ENCODE measurements at places on chromosomes 4 and X.

- no peak for DNase-seq
Observed at GRCh38 chr4:1879485-1879884, 8.3 kb downstream of the NSD2 start.

DNA sequence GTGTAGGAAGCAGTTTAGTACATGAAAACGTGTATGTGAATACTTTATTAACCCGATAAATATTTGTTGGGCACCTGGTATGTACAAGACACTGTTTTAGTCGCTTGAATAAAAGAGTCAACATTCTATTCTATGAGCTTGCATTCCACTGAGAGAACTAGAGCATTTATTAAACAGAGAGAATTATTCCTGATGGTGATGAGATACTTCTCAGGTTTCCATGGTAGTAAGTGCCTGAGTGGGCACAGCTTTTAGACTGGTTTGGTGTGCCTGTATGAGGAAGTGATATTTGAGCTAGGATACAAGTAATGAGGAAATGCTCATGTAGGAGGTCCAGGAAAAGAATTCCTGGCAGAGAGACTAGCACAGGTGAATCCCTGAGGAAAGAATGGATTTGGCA, 94.2 kb downstream of the ATP10D start:
- DNase-seq, result no peak

DNA sequence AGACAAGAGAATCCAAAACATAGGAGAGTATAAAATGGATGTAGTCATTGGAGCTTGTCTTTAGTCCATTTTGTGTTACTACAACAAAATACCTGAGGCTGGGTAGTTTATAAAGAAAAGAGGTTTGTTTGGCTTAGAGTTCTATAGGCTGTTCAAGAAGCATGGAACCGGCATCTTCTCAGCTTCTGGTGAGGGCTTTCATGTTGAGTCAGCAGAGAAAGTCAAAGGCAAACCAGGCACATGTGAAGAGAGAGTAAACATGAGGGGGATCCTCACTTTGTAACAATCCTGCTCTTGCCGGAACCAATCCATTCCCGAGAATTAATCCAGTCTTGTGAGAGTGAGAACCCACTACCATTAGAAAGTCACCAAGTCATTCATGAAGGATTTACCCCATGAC, 8.1 kb upstream of the HCCS start:
- DNase-seq, result no peak

DNA sequence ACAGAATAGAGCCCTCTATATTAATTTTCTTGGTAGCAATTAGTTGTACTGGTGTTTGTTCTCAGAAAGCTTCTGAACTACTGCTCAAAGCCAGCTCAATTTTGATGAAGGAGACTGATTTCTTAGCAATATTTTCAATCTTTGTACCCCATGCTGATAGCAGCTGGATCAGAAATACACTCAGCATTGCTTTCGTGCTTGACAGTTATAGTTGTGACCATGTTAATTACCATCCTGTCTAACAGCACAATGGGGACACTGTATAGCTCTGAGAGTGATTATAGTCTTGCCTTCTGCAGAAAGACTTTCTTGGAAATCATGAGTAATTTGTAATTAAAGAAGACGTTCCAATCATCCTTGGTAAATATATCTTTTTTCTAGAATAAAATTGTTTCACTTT, 79.7 kb upstream of the GNPDA2 start:
- DNase-seq, result no peak

- no peak for DNase-seq
Observed at GRCh38 chrX:139106069-139106468, 394.6 kb upstream of the FGF13 start.

DNA sequence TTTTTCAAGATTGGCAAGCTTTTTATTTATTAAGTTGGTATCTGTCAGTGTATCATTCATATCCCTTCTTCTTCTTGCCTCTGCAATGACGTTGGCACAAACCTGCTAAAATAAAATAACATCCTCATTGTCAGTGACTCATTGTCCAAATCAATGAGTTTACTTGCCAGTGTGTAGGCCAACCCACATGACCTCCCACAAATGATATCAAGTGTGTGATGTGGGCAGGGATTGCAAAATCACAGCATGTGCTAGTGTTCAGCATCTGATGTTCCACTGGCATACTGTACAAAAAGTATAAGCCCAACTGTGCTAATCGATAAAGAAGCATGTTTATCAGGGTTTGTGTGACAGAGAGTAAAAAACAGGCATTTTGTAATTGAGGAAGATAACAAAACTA, 25.5 kb downstream of the GPAT3 start:
- DNase-seq, result no peak

DNA sequence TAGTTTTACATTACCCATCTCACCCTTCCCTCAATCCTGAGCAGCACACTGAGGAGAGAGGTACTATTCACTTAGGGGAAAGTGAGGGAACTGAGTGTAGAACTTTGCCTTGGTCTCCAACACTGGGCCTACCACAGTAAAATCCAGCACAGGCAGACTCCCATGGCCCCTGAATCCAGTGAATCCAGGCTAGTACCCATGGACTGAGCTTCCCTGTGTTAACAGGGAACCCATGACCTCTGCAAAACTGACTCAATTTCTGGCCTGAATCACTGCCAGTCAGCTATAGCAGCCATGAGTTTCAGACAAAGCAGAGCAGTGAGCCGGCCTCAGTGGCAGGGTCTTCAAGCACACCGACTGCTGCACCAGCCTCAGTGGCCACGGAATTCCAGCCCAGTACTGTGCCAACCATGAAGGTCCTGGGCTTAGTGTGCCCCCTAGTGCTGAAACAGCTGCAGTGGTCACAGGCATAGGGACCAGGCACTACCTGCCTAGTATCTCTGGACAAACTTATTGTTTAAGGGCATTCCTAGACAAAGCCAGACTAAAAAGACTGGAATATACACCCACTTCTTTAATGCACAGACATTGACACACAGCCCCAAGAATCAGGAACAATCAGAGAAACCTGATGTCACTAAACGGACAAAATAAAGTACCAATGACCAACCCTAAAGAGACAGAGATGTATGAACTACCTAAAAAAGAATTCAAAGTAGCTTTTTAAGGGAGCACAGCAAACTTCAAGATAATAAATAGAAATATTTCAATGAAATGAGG, 127.4 kb upstream of the RPL34 start:
- DNase-seq, result no peak

DNA sequence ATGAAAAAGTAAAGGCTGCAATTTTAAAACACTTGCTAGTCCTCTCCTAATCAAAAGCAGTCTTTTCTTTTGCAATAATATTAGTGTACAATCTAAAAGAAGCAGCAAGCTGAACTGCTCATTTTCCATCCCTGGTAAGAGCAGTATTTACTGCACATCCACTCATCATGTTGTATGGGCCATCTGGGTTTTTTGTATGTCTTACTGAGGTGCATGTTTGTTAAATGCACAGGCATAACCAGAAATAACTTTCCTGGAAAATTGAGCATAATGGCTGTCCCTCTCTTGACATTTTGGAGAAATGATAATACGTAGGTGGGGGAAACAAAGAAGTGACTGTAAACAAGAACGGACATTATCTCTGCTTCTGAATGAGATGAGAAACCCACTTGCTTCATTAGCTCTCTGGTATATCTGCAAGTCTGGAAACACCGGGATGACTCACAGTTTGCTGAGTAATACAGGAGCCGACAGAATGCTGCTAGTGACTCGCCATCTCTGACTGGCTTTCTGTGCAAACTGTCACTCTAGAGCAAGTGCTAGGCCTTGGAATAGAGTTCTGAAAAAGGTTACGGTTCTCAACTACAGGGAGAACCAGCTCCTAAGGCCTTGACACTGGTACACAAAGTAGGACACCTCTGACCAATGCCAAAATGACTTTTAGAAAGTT, 85.7 kb upstream of the MTM1 start:
- peak; percentile 17 for DNase-seq

- DNase-seq, result no peak
Observed at GRCh38 chr4:76499461-76499860, 64.4 kb downstream of the SHROOM3 start.

DNA sequence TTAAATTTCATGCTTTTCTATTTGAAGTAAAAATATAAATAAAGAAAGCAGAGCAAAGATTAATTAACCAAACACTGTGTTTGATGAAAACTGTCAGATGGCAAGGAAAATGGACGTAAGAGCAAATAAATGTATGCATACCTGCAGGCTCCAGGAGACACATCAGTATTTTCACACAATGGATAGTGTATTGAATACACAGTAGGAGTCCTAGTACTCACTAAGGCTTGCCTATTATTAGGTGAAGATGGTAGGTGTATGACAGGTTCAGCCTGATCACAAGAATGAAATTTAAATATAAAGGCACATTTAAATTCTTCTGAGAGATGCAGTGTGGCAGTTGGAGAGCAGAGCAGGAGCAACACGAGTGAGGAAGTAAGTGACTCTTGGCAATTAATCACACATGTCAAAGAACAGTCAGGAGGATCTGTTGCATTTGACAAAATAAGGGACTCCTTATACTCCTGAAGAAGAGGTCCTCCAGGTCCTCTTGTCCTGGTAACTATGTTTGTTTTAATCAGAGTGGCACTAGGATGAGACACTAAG, 106.0 kb upstream of the NDST4 start:
- no peak for DNase-seq

DNA sequence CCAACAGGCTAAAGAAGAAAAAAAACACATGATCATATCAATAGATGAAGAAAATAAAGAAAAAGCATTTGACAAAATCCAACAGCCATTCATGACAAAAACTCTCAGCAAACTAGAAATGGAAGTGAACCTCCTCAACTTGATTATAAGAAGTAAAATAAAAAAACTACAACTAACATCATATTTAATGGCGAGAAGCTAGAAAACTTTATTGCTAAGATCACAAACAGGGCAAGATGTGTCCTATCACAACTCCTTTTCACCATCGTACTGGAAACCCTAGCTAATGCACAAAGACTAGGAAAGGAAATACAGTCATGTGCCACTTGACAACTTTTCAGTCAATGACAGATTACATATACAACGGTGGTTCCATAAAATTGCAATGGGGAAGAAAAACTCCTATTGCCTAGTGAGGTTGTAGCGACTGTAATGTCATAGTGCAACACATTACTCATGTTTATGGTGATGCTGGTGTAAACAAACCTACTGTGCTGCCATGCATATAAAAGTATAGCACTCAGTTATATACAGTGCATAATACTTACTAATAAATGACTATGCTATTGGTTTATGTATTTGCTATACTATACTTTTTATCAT, 12.1 kb upstream of the MANBA start:
- DNase-seq, result no peak

DNA sequence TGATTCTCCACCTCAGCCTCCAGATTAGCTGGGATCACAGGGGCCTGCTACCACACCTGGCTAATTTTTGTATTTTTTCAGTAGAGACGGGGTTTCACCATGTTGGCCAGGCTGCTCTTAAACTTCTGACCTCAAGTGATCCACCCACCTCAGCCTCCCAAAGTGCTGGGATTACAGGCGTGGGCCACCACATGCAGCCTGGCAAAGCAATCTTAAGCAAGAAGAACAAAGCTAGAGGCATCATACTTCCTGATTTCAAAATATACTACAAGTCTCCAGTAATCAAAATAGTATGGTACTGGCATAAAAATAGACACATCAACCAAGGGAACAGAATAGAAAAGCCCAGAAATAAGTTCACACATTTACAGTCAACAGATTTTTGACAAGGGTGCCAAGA, 12.8 kb upstream of the F8A1 start:
- DNase-seq, result no peak

DNA sequence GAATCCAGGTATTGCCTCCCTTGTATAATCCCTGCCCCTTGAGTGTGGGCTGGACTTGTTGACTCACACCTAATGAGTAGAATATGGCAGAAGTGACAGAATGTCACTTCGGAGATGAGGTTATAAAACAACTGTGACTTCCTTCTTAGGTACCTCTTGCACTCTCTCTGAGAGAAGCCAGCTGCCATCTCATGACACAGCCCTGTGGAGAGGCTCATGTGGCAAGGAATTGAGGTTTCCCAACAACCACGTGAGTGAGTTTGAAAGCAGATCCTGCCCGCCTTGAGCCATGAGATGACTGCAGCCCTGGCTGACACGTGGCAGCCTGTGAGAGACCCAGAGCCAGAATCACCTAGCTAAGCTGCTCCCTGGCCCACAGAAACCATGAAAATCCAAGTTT, 13.5 kb downstream of the ASB11 start:
- peak; percentile 3 for DNase-seq

- DNase-seq, result no peak
Observed at GRCh38 chrX:17567821-17568220, 169.5 kb upstream of the SCML1 start.

DNA sequence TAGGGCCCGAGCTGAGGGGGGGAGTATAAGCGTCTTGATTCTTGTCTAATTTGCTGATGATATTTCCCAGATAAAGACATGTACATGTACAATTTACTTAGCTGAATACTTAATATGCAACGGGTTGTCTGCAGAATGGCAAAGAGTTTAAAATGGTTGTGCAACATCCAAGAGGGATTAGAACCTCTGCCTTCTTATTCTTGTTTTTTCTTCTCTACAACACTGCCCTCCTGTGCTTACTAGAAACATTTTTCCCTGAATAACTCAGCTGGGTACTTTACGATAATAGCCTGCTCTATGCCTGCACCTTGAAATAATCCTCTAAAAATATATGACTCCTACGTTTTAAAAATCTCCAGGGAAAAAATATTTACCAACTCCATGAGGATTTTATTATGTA, 41.8 kb downstream of the INTS12 start:
- no peak for DNase-seq

DNA sequence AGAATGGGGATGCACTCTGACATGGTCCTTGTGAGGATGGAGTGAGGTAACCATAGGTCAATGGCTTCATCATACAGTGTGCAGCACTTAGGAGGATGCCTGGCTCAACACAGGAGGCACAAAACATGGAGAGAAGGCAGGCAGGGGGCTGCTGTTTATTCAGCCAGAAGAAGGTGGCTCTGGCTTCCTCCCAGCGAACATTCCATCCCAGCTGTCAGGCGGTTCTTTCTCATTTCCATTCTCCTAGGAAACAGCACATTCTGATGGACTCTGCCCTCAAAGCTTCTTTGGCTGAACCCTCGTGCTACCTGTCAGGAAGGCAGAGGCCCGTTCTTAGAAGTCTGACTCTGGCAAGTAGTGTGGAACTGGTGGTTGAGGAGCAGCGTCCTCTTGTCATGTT, 18.6 kb downstream of the STK32B start:
- no peak for DNase-seq

DNA sequence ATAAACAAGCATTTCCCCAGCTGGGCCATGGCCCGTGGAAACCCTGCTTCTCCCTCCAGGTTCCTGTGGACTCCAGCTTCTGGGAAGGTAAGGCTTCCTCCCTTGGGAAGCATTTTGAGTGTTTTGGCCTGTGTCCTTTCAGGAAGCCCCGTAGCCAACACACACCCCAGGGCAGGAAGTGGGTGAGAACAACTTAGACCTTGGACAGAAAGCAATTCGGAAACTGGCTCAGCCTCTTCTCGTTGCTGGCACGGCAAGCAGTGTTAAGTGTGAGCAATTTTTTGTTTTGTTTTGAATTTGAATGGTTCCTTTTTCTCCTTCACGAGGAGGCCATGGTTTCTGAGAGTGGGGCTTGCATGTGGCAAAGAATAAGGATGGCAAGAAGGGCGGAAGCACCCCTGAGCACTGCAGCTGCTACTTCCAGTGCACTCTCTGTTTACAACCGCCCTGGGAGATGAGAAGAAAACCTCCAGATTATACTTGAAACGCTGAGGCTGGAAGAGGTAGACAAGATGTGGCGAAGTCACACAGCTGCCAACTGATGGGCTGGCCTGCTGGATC, 14.1 kb upstream of the CYTL1 start:
- no peak for DNase-seq
